ENCODE measurements at places on chromosomes 6 and 20.
A peak's percentile ranks its signal among the peaks of the same experiment; 100 is the strongest.

GRCh38 chr6:776528-776931, 83.6 kb upstream of the EXOC2 start:
- no peak for DNase-seq

DNA sequence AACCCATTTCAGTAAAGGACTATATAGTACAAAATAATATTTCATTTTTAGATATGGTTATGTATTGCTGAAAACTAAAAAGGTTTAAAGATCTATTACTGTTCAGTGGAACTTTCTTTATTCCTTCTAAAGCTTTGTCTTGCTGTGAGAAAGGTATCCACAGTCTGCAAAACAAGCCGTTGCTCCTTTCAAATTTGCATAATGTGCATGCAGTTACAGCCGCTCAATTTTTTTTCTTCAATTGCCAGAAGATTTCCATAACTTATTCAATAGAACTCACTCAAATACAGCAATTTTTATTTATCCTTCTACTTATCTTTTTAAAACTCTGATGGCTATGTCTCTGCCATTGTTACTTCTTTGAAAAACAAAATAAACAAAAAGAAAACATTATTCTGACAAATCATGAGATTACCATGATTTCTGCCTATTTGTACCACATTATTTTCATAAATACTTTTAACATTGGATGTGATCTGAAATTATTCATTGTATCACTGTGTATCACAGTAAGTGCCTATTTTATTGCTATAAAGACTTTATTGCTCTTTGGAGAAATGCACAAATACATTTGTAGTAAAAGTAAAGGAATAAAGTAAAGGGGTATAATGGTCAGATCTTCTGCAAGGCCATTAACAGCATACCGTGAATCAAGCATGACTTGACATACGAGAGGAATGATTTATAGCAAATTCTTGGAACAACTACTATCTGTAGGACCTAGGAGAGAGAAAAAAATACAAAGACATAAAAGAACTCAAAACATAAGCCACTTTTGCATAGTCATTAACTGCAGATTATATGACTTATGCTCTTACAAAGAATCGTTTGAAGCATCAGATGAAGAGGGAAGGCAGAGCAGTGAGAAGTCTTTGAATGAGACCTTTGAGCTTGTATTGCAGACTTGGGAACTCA, 29.6 kb upstream of the HBS1L start:
- no peak for DNase-seq

- no peak for DNase-seq
Measured at GRCh38 chr20:25273046-25273445, 25.2 kb downstream of the PYGB start.

DNA sequence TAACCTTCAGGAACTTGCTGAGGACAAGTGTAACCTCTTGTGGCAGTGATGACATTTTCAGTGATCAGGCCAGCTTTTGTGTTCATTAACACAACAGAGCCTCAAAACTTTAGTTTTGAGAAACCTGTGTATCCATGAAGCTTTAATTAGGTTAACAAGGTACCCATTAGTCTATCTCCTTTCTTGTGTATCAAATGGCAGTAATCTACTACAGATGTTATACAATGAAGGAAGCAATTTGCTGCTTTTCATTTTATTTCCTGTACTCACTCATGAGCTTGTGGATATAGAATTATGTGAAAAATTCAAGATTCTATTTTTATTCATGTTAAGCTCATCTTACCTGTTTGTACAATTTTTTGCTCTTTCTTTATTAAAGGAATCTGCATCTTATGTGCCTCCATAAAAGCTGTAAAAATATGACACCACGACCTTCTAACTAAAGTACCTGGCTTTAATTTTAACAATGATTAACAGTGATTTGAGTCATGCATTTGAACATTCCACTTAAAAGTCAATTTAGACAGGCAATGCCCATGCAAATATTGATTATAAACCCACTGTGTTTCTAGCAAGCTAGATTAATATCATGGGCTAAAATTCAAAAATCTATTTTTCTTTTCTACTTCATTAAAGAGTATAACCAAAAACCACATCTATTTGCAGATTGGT, 897.3 kb downstream of the KIF16B start:
- no peak for DNase-seq

DNA sequence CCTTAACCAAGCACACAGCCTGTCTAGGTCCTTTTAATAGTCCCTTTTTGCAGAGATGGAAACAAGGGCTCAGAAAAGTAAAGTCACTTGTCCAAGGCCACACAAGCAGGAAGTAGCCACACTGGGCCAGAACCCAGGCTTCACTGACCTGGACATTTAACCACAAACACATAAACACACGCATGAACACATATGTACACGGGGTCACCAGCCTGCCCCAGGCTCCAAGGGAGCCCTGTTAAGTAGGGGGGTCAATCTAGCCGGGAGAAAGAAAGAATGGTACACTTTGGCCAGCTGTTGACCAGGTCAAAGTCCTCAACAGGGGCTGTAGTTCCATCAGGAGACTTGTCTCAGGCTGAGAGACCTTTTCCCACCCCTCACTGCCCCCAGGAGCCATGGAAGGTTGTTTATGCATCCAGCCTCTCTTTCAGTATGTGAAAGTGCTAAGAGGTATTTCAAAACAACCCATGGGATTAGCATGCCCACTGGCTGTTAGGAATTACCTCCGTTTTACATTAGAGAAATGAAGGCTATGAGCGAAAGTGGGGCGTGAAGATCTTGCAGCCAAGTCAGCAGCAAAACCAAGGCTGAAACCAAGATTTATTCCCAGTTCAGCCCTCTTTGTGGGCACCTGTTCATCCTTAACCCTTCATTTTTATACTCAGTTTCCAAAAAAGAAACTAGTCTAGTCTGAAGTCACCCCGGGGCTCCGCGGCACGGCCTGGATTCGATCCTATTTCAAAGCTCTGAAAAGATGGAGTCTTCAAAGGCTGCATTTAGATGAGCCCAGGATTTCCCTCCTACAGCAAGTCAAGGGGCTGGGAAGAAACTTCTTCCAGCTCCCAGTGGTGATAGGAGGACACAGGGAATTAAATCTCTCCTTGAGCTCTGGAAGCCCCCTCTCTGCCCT, 9.8 kb downstream of the SDC4 start:
- no peak for DNase-seq

GRCh38 chr6:127533011-127533410, 13.9 kb upstream of the MTCL3 start:
- DNase-seq, result no peak

DNA sequence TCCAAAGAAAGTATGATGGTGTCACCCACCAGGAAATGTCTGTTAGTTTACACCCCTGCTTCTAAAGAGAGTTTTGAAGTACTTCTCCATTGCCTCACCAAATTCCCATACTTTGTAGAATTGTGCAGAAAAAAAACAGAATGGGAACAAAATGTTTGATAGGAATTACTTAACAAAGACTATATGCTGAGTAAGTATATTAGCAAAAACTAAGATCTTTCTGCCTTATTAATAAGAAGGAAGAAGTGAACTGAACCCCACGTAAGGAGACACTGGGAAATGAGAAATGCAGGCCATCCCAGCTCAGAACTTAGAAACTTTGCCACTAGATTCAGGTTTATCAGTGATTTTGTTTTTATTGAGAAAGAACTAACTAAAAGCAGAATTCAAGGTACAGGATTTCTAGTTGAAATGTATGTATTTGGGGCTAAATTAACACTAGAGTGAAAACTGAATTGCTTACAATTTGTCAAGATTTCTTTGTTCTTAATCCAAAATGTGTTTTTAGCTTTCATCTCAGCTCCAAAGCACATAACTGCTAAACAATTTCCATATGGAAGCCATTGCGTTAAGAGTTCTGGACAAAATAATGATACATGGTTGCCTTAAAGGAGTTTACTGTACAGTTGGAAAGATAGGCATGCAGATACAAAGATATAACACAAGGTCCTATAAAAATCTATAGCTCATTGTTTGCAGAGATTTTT, 102.7 kb upstream of the BMP5 start:
- no peak for DNase-seq

- no peak for DNase-seq
Measured at GRCh38 chr6:126170978-126171382, 168.9 kb upstream of the CENPW start.

DNA sequence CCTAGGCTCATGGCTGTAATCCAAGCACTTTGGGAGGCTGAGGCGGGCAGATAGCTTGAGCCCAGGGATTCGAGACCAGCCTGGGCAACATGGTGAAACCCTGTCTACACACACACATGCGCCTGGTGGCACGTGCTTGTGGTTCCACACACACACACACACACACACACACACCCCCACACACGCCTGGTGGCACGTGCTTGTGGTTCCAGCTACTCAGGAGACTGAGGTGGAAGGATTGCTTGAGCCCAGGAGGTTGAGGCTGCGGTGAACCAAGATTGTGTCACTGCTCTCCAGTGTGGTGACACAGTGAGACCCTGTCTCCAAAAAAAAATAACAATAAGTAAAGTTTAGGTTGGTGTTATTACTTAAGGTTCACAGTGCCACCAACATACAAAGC, 165.8 kb downstream of the ZFAND3 start:
- no peak for DNase-seq

- no peak for DNase-seq
Measured at GRCh38 chr6:165049362-165049761, 260.0 kb downstream of the C6orf118 start.

DNA sequence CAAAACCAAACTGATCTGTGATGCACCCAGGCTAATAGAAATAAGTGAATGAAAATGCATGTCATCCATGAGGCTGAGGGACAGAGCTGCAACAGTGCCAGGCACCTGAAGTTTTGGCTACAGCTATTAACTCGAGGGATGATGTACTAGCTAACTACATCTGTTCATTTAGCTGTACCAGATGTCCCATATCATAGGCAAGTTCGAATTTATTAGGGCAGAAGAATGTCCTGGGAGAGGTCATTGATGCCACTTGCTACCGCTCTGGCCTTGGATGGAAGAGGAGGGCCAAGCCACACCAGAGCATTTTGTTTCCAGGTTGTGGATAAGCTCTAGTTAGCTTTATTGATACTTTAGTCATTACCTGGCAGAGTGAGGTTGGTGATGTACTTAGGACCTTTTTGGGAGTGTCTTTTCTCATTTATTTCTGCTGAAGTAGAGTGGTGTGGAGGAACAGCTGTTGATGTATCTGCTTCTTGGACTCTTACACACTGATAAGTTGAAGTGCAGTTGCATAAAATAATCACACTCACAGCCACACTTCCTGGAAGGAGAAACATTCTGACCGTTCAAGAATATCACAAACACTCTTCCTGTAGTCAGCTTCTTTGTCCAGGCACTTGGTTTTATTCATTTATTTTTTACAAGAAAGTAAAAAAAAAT, 8.2 kb downstream of the ZFAND3 start:
- no peak for DNase-seq

- DNase-seq, result no peak
Measured at GRCh38 chr6:24149296-24149695, 23.3 kb downstream of the NRSN1 start.

DNA sequence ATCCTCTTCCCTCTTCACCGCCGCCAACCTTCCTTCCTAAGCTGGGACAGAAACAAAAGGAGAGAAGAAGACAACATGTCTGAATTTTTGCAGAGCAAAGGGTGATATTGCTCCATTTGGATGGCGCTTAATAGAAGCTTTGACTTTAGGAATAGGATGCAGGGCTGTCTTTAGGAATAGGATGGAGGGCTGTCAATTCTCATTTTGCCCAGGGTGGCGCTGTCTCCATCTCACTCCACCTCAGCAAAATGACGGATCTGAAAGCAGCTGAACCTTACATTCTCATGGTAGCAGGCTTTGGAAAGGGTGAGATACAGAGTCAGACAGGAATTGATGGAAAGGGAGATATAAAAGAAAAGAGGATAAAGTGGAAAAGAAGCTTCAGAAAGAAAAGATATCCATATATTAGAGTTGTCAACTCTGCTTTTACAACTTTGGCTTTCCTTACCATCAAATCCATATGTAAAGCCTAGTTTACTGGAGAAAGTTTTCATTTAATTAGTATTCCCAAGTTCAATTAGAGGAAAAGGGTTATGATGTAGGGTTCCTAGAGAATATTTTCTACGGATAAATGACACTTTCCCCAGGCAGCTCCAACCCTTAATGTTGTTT, 2.4 kb downstream of the MTCL3 start:
- DNase-seq, result peak; percentile 73

GRCh38 chr6:166487148-166487547, 99.3 kb downstream of the RAMACL start:
- no peak for DNase-seq

DNA sequence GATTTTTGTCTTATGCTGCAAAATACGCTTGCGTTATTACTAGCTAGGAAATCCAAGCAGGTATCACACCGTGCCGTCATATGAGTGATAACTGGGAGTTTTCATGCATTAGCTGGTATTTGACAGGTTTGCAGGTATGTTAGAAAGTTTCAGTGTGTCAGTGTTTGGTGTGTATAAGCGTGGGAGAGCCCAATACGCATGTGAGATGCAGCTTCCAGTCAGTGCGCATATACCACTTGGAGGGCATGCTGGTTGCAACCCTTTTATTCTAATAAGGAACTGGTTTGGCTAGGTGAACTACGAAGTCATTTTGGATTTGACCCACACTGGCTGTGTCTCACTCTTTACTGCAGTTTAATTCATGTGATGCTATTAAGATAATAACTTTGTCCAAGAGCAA, 35.1 kb downstream of the JARID2 start:
- no peak for DNase-seq

DNA sequence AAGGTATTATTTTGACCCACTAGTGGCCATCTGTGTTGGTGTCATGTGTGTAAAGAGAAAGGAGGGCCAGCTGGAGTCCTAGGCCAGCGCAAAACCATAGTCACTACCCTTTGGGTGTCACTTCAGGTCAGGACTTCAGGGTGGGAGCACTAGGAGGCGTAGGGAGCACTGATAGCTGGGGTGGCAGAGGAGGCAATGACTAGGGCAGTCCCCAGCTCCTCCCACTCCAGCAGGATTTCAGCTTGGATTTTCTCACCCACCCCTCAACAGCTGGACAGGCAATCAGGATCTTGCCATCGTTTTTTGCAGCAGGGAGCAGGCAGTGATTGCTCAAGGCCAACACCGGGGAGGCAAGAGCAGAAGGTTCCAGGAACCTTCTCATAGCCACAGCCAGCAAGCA, 4.2 kb upstream of the HLA-DOA start:
- no peak for DNase-seq

GRCh38 chr6:144434308-144434990, 149.3 kb downstream of the UTRN start:
- DNase-seq, result peak; percentile 86

DNA sequence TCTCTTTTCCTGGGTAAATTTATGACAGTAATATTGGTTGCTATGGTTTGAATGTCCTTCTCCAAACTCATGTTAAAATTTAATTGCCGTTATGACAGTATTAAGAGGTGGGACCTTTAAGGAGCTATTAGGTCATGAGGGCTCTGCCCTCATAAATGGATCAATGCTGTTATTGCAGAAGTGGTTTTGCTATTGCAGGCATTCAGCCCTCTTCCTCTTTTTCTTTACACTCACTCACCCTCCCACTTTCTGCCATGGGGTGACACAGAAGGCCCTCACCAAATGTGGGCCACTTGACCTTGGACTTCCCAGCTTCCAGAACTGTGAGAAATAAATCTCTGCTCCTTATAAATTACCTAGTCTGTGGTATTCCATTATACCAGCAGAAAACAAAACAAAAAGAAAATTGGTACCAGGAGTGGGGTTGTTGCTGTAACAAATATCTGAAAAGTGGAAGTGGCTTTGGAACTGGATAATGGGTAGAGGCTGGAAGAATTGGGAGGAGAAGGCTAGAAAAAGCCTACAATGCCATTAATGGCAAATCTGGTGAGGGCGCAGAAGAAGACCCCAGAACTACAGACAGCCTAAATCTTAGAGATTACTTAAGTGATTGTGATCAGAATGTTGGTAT, 24.8 kb upstream of the IGF2R start:
- DNase-seq, result no peak

All from astrocyte of the spinal cord (primary cell).